ENCODE measurements at places on chromosomes 4 and X.
A peak's percentile ranks its signal among the peaks of the same experiment; 100 is the strongest.

GRCh38 chr4:114320126-114320525 is 278.5 kb upstream of the UGT8 start:
- DNase-seq: no peak

GRCh38 chrX:150697641-150698040 is 4.4 kb downstream of the MTMR1 start:
- no peak for DNase-seq

GRCh38 chr4:169256856-169257761 is 13.6 kb downstream of the SH3RF1 start:
- DNase-seq: no peak

GRCh38 chr4:144663834-144664475 is 18.0 kb downstream of the HHIP start:
- DNase-seq: no peak

- no peak for DNase-seq
Observed at GRCh38 chrX:151692825-151693224, 2.4 kb upstream of the PRRG3 start.

- DNase-seq: no peak
Observed at GRCh38 chrX:124910611-124911010, 409.1 kb upstream of the TEX13C start.

- DNase-seq: no peak
Observed at GRCh38 chr4:40190465-40190864, 6.4 kb upstream of the RHOH start.

DNA sequence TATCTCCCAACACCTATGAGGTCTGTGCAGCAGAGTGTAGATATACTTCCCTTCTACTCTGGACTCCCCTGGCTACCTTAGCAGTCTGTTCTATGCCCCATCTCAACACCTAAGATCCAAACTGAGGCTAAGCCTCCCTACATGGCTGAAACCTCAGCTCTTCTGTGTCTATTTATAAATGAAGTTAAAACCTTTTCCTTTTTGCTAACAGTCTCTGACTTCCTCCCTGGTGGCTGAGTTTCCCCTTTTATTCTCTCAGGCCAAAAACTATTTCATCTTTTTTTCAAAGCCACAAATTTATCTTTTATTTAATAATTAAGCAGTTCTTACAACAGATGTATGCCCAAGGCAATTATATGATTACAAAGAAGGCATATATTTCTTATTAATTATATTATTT is 111.8 kb upstream of the STIM2 start:
- no peak for DNase-seq

DNA sequence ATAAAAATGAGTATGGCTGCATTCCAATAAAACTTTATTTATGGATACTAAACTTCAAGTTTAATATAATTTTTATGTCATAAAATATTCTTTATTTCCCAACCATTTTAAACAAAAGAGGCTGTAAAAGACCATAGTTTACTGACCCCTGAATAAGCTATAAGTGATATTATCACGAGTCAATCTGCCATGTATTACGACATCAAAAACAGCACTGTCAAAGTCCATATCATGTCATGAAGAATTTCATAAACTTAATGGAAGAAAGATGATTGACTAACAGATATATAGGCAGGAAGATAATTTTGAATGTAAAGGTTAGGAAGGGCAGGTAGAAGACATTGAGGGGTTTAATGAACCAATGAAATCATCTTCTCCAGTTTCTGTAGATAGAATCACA is 18.2 kb downstream of the TMEM156 start:
- DNase-seq: no peak

DNA sequence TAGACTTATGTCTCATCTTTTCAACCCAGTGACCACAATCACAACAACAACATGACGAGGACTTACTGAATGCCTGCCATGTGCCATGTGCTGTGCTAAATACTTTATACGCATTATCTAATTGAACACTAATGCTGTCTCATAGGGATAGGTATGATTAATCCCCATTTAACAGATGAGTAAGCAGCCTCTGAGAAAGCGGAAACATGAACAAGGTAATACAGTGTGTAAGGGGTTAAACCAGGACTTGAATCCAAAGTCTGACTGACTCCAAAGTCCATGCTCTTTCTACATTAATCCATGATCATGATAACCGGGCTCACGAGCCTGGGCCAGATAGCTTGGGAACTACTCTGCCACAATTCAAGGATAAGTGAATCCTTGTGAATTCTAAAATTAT is 105.3 kb upstream of the MBNL3 start:
- DNase-seq: no peak

DNA sequence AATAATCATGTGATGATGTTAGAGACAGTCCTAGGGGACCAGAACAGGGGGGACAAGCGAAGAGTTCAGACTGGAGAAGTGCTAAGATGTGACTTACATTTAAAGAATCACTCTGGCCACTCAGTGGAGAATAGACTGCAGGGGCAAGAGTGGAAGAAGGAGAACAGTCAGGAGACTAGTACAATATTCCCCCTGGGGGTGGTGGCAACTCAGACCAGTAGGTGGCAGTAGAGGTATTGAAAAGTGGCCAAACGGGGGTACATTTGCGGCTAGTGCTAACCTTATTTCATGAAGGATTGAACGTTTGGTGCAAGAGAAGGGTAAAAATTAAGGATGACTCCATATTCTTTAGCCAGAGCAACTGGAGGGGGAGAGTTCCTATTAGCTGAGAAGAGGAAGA is 2.7 kb upstream of the BMX start:
- DNase-seq: peak; percentile 0

DNA sequence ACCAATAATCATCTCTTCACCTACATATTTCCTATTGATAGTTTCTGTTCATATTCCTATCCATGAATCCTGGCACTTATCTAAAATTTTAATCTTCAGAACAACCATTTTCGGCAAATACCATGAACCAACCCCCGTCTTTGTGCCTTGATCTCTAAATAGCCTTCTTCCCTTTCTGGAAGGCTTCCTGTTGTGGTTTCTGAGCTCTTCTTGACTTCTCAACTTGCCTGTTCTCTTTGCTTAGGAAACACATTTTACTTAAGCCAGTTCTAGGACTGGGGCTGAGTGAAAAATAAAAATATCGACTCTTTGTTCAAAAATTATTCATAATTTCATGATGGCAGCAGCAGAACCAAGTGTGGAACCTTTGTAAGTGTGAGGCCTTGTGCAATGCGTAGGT is 882.4 kb downstream of the C4orf33 start:
- DNase-seq: no peak

DNA sequence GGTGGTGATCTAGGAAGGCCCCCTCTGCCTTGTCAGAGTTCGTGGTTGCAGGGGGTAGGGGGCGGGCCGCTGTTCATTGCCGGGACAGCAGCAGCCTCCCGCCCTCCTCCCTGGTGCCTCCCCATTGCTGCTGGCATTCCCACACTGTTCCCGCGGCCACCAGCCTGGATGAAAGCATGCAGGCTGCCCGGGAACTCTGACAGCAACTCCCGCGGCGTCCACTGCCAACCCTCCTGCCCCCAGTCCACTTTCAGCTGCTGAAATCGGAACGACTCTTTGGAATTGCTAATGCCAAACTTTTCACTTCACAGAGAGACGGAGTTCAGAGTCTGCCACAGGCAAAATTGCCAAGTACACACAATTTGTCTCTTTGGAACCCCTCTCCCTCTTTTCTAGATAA is 121.9 kb downstream of the BEND2 start:
- no peak for DNase-seq

GRCh38 chr4:151600432-151600831 is 160.4 kb downstream of the GATB start:
- DNase-seq: no peak

- DNase-seq: no peak
Observed at GRCh38 chr4:11232015-11232414, 196.7 kb downstream of the HS3ST1 start.

GRCh38 chr4:10120943-10121567 is 4.5 kb upstream of the WDR1 start:
- no peak for DNase-seq

DNA sequence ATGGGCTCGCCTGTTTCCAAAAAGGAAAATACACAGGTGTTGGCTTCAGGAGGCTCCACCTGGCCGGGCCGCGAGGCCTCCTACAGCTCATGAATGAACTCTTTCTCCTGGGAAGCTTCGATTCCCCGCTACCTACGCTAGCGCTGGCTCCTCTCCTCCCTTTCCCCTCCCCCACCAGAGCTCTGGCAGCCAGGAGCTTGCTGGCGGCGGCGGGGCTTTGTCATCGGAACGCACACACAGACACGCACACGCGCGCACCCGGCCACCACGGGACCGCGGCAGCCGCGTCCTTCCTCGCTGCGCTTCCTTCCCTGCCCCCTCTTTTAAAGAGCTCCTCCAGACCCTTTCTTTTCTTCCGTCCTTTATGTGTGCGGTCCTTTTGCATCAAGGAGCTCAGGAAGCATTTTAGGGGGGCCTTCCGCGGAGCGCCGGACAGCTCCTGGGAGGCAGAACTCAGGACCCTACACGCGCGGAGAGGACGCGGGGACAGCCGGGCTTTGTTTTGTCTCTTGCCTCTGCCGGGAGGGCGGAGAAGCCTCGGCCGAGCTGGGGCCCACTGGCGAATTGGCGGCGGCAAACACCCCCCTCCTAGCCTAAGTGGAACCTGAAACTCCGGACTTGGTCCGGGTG is 70.2 kb upstream of the BCOR start:
- DNase-seq: no peak

DNA sequence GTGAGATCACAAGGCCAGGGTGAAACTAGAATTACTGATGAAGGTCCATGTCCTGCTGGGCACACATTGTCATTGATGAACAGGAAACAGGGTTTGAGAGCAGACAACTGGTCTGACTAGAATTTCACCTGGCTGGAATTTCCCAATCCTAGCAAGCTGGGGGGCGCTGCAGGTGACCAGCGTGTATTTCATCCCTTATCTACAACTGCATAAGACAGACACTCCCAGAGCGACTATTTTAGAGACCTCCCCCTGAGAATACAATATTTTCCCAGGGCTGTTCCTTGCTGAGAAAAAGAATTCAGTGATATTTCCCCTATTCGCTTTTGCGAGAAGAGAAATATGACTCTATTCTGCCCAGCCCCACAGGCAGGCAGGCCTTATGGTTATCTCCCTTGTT is 432.6 kb upstream of the GALNT7 start:
- DNase-seq: no peak

GRCh38 chr4:100631281-100631968 is 113.6 kb upstream of the EMCN start:
- DNase-seq: no peak

- DNase-seq: no peak
Observed at GRCh38 chrX:149040873-149041535, 464.1 kb downstream of the IDS start.

GRCh38 chr4:39621582-39621981 is 17.1 kb downstream of the SMIM14 start:
- no peak for DNase-seq

GRCh38 chr4:67746797-67747495 is 7.2 kb downstream of the GNRHR start:
- DNase-seq: no peak

- no peak for DNase-seq
Observed at GRCh38 chrX:30863974-30864373, 25.1 kb downstream of the TAB3 start.

DNA sequence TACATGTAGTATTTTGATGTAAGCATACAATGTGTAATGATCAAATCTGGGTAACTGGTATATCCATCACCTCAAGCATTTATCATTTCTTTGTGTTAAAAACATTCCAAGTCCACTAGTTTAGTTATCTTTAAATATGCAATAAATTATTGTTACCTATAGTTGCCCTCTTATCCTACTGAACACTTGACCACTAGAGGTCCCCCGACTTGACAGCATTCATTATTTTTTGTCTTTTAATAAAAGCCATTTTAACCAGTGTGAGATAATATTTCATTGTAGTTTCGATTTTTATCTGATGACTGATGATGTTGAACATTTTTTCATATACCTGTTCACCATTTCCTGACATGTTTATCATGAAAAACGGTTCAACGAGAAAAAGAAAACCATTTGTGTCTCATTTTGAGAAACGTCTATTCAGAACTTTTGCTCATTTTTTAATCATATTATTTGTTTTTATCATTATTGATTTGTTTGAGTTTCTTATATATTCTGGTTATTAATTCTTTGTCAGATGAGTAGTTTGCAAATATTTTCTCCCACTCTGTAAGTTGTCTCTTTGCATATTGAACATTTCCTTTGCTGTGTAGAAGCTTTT is 199.0 kb upstream of the CXXC4 start:
- no peak for DNase-seq

DNA sequence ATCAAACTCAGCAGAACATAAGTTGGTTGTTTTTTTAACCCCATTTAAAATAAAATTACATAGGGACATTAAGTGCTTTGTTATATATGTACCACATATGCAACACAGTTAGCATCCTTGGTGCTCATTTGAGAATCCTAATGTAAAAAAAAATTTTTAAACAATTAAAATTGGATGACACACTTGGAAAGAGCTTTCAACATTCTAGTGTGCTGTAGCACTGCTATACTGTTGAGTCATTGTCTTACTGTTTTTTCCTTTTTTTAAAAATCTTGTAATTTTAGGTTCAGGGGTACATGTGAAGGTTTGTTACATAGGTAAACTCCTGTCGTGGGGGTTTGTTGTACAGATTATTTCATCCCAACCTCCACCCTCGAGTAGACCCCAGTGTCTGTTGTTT is 12.8 kb downstream of the THAP9 start:
- no peak for DNase-seq

Measured in activated naive CD4-positive, alpha-beta T cell (primary cell).